ENCODE measurements at places on chromosomes 4 and X.

GRCh38 chr4:60216752-60217151, 983.4 kb upstream of the ADGRL3 start:
- DNase-seq = no peak

DNA sequence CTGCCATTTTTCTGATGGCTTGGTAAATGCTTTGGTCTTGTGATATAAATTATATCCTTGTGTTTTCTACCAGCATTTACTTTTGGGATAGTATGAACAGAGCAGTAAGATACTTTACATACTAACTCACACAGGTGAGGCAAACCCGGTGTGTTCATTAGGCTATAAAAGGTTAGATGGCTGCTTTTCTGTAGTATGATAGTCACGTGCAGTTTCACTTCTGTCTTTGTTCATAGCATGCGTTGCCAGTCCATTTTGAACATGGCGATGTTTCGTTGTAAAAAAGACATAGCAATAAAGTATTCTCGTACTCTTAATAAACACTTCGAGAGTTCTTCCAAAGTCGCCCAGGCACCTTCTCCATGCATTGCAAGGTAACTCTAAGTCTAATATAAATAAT, 88.4 kb downstream of the KLHL8 start:
- no peak for DNase-seq

DNA sequence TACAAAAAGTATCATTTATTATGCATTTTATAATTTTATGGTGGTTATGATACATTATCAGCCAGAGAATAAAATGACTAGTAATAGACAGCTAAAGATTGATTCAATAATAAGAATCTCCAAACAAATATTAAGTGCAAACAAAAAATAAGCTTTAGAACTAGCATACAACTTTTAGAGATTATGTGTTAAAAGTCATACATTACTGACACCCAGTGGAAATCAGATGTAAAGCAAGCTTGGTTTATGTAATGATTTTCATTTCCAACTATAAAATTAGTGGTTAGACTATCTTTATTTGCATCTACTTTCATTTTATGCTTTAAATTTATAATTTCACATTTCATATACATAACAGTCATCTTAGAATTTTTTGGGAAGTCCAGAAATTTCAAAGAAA, 57.7 kb downstream of the IL13RA2 start:
- DNase-seq = no peak

DNA sequence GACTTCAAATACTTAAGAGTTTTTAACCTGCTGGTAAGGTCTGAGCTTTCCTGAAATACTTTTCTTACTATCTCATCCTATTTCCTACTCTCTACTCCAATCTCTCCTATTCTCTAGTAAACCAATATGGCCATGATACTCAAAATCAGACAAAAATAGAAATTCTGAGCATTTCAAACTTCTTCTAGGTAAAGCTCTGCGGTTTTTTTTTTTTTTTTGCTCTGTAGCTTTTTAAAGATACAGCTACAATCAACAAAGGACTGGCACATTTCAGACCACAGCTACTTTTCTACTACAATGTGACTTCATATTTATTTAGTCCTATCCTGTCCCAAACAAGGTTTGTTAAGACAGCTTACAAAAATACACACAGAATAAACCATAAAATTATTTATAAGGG, 31.1 kb downstream of the MAML3 start:
- no peak for DNase-seq

DNA sequence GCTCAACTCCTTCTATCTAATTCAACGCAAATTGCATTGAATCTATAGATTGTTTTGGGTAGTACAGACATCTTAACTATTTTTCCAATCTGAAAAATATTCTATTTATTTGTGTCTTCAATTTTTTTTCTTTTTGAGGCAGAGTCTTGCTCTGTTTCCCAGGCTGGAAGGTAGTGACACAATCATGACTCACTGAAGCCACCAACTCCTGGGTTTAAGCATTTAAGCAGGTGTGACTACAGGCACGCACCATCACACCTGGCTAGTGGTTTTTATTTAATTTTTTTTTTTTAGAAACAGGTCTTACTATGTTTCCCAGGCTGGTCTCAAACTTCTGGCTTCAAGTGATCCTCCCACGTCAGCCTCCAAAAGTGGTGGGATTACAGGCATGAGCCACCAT, 98.3 kb downstream of the GK start:
- DNase-seq = no peak

GRCh38 chrX:51917604-51918003, 24.2 kb downstream of the MAGED1 start:
- DNase-seq = no peak

DNA sequence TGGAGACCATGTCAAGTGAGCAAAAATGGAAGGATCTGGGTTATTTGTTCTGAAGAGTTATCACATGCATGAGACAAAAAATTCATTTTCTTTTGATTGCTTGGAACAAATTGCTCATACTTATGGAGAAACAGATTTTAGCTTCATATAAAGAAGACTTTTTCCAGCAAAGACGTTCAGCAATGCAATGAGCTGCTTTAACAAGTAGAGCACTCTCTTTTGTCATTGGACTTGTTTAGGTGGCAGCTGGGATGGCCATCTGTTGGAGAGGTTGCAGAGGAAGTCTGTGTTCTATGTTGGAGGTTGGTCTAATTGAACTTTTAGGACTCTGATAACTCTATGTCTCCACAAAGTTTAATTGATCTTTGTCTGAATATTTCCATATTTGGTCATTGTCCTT, 19.9 kb upstream of the CEP135 start:
- no peak for DNase-seq

- no peak for DNase-seq
Measured at GRCh38 chr4:141871086-141871770, 234.8 kb downstream of the IL15 start.

- peak; percentile 41 for DNase-seq
Measured at GRCh38 chrX:47078129-47079043, at the start of gene RGN. Gene RGN (plus strand): TSS chrX:47078443. CDS start chrX:47081145, 2,702 bp downstream.

DNA sequence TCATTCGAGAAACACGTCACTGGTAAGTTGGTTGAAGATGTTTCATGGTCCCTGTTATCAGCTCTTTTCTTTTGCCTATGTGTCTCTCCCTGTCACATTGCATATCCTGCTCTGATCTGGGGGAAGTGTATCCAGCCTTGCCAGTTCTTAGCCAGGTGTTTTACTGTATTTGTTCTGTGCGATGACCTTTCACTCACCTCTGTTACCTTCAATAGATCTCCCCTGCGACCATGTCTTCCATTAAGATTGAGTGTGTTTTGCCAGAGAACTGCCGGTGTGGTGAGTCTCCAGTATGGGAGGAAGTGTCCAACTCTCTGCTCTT, 2.6 kb downstream of the RGN start:
- DNase-seq = no peak

- no peak for DNase-seq
Measured at GRCh38 chr4:138972956-138973801, 42.4 kb upstream of the NOCT start.

DNA sequence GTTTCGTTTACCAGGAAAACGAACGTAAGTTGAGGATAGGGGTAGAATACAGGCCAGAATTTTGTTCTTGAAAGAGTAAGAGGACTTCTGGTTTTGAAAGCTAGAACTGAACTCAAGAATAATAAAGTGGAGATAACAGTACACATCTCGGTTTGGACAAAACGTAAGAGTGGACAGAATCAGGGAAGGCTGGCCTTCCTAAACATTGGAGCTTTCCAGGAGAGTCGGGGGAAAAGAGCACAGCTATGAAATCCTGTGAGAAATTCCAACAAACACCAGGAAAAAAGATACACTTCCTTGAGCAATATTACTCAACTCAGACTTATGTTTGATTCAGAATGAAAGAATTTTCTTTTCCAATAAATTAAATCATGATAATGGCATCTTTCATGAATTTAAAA, 1.2 kb downstream of the CTSO start:
- DNase-seq = no peak

DNA sequence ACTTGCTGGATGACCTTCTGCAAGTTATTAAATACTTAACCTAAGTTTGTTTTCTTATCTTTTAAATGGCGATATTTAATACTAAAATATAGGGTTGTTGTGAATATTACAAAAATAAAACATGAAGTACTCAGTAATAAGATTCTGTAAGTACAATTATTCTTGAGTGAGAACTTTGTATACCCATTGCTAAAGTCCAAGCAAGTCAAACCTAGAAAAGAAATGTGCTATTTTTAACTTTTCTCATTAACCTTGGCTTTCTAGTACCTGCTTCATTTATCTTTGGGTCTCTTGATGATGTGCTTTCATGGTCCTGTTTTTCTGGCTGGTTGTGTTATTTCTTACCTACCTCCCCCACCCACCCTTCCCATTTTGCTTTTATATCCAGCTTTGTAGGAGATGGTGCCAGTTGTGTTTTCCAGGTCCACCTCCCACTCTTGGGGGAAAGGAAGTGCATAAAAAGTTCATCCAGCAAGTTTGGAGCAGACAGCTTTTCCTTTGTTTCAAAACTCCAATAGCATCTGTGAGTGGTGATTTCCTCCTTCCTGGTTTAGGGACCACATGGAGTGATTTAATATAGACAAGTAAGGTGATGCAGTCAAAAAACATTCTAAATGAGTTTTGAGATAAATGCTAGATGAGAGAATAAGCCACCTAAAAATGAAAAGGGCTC, 7.5 kb upstream of the CXCL8 start:
- DNase-seq = no peak
